WTC11 (cell line): ENCODE measurements at places on chromosomes 1 and 21. TPM values are rescaled to one million over a fixed set of nuclear protein-coding genes. Genes with fewer than 3 reads are reported as not detected.

MANEAL gene
- 4.2 to 6.4 TPM (median 5.9 TPM) in 3 replicates for total RNA-seq

GRCh38 chr1:68723791-68724190 is 226.9 kb upstream of the DEPDC1 start:
- H3K4me1 ChIP-seq = no peaks in the 10 kb centered on the region

IBA57 gene
- 11.4 to 12.5 TPM (median 12.1 TPM) in 3 replicates for total RNA-seq

- no peak overlapping the region for H3K4me3 ChIP-seq
- no peak overlapping the region for H3K27ac ChIP-seq
- peaks cover 11% of the 10 kb centered on the region; the same call in 1 of the 2 replicates for H3K36me3 ChIP-seq
- peaks cover 9% of the 10 kb centered on the region for H3K4me1 ChIP-seq
- H3K27me3 ChIP-seq = no peaks in the 10 kb centered on the region
Observed at GRCh38 chr1:29033829-29034466, 89.8 kb downstream of the TMEM200B start.

DNA sequence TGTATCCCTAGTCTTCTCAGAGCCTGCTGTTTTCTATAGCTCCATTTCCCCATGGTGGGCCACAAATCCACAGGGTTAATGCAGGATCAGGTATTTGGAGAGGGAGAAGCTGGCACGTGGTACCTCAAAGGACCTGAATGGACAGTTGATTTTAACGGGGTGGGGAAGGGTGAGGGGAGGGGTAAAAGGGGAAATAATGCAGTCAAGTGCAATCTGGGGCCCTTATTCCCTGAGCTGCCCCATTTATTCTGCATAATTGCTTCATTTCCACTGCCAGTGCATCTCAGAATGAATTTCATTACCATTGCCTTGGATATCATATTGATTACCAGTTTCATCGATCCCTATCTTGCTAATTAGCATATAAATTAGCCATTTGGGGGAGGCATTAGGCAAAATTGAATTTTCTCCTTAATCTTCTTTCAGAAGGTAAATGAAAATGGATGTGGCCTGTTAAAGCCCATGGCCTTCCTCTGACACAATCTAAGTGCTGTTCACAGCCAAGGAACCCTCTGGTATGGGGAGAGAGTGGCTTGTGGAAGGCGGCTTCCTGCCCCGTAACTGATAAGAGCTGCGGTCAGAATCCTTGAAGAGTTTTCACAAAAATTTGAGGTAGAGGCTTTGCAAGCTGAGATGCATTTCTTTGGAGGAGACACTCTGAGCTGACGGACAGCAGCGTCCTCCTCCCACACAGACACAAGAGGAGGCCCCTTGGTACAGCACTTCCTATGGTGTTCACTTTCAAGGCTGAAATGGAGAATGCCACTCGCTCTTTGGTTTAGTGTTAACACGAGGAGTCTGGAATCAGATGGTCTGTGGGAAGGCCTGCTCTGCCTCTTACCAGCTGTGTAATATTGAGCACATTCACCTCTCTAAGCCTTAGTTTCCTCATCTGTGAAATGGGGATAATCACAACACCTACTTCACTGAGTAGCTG is 34.4 kb downstream of the PHC2 start:
- H3K4me1 ChIP-seq = peaks cover 20% of the 10 kb centered on the region
- H3K27ac ChIP-seq = no peak overlapping the region
- H3K4me3 ChIP-seq = no peak overlapping the region

DNA sequence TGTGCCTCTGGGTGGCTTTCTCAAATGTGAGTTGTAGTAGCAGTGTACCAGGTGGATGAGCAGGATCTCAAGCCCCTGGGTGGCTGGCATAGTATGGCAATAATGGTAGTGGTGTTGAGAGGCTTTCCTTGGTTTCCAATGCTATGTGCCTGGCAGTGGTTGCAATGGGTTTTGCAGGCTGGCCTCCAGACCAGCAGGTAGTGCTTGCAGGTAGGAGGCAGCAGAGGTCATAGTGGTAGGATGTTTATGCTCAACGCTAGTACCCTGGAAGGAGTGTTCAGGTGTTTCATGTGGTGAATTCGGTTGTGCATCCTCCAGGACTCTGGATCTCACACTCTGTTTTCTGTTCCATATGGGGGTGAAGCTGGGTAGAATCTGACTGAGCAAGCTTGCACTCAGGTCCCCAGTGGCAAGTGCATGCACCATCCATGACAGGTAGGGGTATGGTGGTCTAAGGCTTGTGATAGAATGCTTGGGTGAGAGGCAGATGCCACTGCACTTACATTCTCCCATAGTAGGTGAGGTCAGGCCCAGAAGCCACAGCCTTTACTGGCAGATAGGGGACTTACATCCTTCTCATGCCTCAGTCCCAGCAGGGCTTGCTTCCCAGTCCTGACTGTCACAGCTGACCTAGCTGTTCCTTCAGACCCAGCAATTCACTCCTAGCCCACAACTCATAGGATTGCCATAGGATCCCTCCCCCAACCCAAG is 410.5 kb upstream of the LRRC7 start:
- peaks cover 8% of the 10 kb centered on the region; the same call in 1 of the 2 replicates for H3K36me3 ChIP-seq
- H3K4me3 ChIP-seq = no peak overlapping the region
- no peak overlapping the region for H3K27ac ChIP-seq
- no peaks in the 10 kb centered on the region for H3K27me3 ChIP-seq

DCDC2B gene
- total RNA-seq = not detected in 3 replicates

NPPB gene
- 0.27 TPM in 1 of 3 replicates, not detected in the others for total RNA-seq

KISS1 gene
- 0.35 to 1.2 TPM (median 0.66 TPM) in 3 replicates for total RNA-seq

DNA sequence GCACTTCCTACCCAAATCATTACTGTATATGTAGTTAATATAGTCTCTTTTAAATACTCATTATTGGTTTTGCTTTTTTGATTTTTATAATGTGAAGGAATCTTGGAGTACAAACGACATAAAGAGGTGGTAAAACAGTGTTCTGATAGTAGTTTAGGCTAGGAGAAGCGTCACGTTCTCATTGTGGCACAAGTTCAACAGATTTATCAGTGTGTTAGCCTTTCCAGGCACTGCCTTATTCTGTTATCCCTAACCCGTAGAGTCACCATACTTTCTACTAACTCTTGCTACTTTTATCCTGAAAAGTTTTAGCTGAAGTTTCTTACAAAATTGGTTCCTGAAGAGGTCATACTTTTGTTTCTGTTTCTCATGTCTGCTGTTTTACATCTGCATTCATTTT is 174.6 kb upstream of the CACYBP start:
- no peaks in the 10 kb centered on the region for H3K4me1 ChIP-seq
- 0 out of 2 replicates have a peak overlapping the region, but pooled peaks have one; percentile 39 for H3K27ac ChIP-seq
- no peak overlapping the region for H3K4me3 ChIP-seq

DNA sequence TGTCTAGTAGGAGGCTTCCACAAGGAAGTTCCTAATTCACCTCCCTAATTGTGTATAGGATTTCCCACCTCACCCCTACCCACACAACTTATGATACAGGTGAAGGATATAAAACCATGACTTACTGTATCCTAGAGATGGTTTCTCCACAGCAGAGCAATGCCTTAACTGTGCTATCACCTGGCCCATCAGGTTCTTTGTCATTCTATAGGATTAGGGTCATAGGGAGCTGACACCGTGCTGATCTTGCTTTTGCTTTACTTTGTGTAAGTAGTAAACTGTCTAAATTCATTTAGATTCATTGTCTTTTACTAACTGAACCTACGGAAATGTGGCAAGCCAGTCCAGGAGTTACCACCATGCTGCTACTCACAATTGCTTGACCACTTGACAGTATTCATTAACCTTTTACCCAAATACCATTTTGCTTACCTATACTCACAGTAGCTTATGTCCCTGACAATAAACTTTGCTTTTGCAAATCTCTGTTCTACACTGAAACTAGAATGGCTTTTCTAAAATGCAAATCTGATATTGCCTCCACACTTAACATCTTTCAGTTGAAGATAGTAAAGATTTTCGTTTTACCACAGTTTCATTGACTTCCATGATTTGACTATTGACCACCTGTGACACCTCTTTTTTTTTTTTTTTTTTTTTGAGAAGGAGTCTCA is 147.6 kb downstream of the IFI44 start:
- H3K27me3 ChIP-seq = no peaks in the 10 kb centered on the region
- no peaks in the 10 kb centered on the region for H3K36me3 ChIP-seq
- 0 out of 2 replicates have a peak, but pooled peaks cover 4% of the 10 kb centered on the region for H3K4me1 ChIP-seq
- H3K4me3 ChIP-seq = no peak overlapping the region
- no peak for DNase-seq

GRCh38 chr1:93958032-93958725 is 48.9 kb upstream of the GCLM start:
- H3K36me3 ChIP-seq = peaks cover 15% of the 10 kb centered on the region
- DNase-seq = no peak
- H3K4me1 ChIP-seq = no peaks in the 10 kb centered on the region
- H3K4me3 ChIP-seq = no peak overlapping the region
- H3K27ac ChIP-seq = no peak overlapping the region

GSTM1 gene
- total RNA-seq = not detected in 3 replicates

DNA sequence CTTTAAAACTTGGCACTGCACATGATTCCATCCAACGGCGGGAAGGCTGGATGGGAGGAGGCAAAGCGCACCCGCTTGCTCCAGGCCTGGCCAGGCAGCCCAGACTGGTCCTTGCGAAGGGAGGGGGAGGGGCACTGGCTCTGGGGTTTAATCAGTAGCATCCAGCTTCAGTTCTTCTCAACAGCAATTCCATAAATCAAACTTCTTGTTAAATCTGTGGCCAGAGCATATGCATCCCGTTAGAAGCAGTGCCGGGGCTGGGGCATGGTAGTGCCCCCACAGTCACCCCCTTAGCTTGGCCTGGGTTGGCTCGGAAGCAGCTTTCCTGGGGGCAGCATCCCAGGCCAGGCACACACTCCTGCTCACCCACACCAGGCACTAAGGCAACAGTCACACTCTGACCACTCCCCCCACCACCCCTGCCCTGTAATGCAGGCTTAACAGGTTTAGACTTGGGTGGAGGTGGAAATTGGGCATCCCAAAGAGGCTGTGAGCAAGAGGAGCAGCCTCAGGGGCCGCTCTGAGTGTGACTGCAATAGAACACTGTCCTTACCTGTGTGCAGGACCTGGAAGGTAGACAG is 94.1 kb upstream of the CASZ1 start:
- H3K4me1 ChIP-seq = peaks cover 17% of the 10 kb centered on the region
- no peak overlapping the region for H3K27ac ChIP-seq
- no peak overlapping the region; the same call in 1 of the 2 replicates for H3K4me3 ChIP-seq
- DNase-seq = no peak
- H3K36me3 ChIP-seq = no peaks in the 10 kb centered on the region

DNM3 gene
- total RNA-seq = 0.99 to 1.9 TPM (median 1.6 TPM) in 3 replicates

GRCh38 chr1:2573250-2573920 is 13.2 kb upstream of the PRXL2B start:
- H3K27me3 ChIP-seq = peaks cover 11% of the 10 kb centered on the region; the same call in 1 of the 2 replicates
- H3K27ac ChIP-seq = no peak overlapping the region
- H3K36me3 ChIP-seq = peaks cover 13% of the 10 kb centered on the region; the same call in 1 of the 2 replicates
- no peak overlapping the region for H3K4me3 ChIP-seq

DNA sequence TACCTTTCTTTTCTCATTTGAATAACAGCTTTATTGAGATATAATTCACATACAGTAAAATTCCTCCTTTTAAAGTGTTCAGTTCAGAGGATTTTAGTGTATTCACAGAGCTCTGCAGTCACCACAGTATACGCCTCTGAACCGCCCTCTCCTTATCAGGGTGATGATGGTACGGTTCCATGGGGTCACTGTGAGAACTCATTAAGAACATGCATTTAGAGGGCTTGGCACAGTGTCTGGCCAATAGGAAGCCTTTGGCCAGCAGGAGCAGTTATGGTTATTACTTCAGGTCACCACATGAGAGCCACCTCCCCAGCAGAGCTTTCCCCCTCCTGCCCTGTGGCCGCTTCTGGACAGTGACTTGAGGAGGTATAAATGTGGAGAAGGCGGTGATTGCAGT is 27.3 kb downstream of the KCNQ4 start:
- H3K36me3 ChIP-seq = no peaks in the 10 kb centered on the region
- H3K4me1 ChIP-seq = peaks cover 7% of the 10 kb centered on the region
- DNase-seq = no peak

GRCh38 chr1:10980094-10980577 is 32.3 kb upstream of the TARDBP start:
- H3K4me1 ChIP-seq = peaks cover 51% of the 10 kb centered on the region
- no peaks in the 10 kb centered on the region; the same call in 1 of the 2 replicates for H3K27me3 ChIP-seq

DNA sequence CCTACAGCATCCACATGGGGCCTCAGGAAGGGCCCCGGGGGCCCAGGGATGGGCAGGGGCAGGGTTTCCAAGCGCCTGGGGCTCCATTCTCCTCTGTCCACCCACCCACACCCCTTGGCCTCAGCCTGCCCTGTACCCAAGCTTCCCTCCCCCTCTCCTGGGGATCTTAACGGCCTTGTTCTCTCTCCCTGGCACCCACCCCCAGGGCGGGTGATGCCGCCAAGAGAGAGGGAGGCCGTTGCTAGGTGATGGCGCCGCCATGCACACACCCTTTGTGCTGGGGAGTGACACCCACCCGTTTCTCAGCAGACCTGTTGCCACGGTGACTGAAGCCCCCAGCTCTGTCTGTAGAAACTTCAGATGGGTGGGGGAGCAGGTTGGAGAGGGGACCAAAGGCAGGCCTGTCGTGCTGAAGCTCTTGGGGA is 7.6 kb downstream of the GPR37L1 start:
- no peak for DNase-seq
- no peak overlapping the region for H3K4me3 ChIP-seq
- no peaks in the 10 kb centered on the region; the same call in 1 of the 2 replicates for H3K27me3 ChIP-seq

- no peaks in the 10 kb centered on the region for H3K36me3 ChIP-seq
- DNase-seq = no peak
- H3K4me1 ChIP-seq = peaks cover 15% of the 10 kb centered on the region
Observed at GRCh38 chr1:106515375-106515774, 541.1 kb upstream of the PRMT6 start.

GRCh38 chr1:1422465-1423244 is 1.6 kb upstream of the ANKRD65 start:
- no peaks in the 10 kb centered on the region for H3K36me3 ChIP-seq
- peak overlapping the region; percentile 68; the same call in 1 of the 2 replicates for H3K27ac ChIP-seq
- H3K4me3 ChIP-seq = no peak overlapping the region
- H3K27me3 ChIP-seq = peaks cover 2% of the 10 kb centered on the region; the same call in 1 of the 2 replicates

DNA sequence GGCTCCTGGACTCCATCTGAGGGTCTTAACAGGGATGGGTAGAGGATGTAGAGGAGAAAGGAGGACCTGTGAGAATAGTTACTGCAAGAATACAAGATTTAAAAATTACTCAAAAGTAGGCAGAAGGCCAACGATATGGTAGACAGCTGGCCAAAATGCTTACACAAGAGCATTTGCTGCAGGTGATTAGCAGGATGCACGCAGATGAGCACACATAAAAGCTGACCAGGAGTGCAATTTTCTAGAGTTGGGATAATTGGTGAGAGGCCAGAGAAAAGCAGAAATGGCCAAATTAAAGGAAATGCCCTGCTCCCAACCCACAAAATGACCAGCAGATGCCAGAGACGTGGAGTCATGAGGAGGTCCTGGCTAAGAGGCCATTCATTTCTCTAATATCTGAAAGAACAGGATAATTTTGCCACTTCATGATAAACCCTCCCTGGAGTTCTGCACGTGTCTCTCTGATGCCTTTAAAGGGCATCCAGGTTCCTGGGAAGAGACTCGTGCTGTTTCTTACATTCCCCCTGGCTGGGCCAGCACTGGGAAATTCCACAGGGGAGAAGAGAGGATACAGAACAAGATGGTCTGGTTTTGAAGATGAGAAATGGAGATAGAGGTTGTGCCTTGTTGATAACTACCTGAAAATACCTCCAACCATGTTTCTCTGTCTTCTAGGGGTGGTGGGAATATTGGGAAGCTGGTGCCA is 62.3 kb upstream of the KCNA3 start:
- H3K4me1 ChIP-seq = peaks cover 15% of the 10 kb centered on the region
- no peaks in the 10 kb centered on the region for H3K36me3 ChIP-seq
- H3K27me3 ChIP-seq = peaks cover 36% of the 10 kb centered on the region
- no peak overlapping the region for H3K4me3 ChIP-seq
- DNase-seq = no peak
- H3K27ac ChIP-seq = no peak overlapping the region

- no peak overlapping the region; the same call in 1 of the 2 replicates for H3K27ac ChIP-seq
- H3K36me3 ChIP-seq = no peaks in the 10 kb centered on the region
- H3K4me1 ChIP-seq = peaks cover 21% of the 10 kb centered on the region
- DNase-seq = no peak
- no peaks in the 10 kb centered on the region for H3K27me3 ChIP-seq
Observed at GRCh38 chr21:45817345-45817744, 164.2 kb upstream of the COL6A1 start.
